Hair follicle dermal papilla cell (primary cell): ENCODE measurements at places on chromosomes 3 and 15. TPM values are rescaled to one million over a fixed set of nuclear protein-coding genes. Genes with fewer than 3 reads are reported as not detected.

The AZI2 gene
- 87.9 and 110 TPM in 2 replicates for total RNA-seq

The EXD1 gene
- not detected in 2 replicates for total RNA-seq

The TERC gene
- total RNA-seq = 104 and 183 TPM in 2 replicates

The DUOXA2 gene
- not detected in 2 replicates for total RNA-seq

The THAP10 gene
- 1.3 and 1.7 TPM in 2 replicates for total RNA-seq
